ENCODE measurements at places on chromosomes 5 and 9. TPM values are rescaled to one million over a fixed set of nuclear protein-coding genes. Genes with fewer than 3 reads are reported as not detected.

Gene PDE4D
- 60.0 TPM for total RNA-seq

Gene UGT3A2
- total RNA-seq = not detected

- H3K4me1 ChIP-seq = no peaks in the 10 kb centered on the region
- H3K36me3 ChIP-seq = no peaks in the 10 kb centered on the region
- no peak overlapping the region for H3K4me3 ChIP-seq
- H3K27ac ChIP-seq = no peak overlapping the region
- H3K27me3 ChIP-seq = peaks cover 2% of the 10 kb centered on the region
These were observed 64.0 kb upstream of the FOXE1 start for GRCh38 chr9:97788763-97789663.

DNA sequence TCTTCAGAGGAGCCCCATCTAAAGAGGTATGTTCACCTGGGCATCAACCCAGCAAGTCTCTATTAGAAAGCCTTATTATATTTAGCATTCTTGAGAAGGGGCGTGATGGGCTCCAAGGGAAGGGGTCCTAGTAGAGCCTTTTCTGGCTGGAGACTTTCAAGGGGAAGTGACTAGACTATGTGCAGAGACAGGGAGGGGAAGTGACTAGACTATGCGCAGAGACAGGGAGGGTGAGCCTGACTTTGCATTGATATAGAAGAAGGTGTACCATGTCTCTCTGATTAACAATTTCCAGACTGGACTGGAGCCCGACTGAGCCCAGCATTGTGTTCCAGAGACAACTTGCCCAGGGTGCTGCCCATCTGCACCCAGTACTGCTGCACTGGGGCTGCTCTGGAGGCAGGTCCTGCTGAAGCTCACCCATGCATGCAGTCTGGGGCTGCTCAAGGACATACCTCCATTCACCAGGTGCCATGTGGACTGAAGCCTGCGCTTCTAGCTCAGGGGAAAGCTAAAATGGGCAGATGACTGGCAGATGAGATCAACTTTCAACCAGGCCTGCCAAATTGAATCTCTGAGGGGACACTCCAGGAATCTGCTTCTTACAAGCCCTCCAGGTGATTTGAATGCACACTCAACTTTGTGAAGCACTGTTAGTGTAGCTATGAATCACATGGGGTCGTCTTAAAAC lies 83.0 kb upstream of the GNA14 start:
- H3K27ac ChIP-seq = no peak overlapping the region
- no peak for DNase-seq
- no peaks in the 10 kb centered on the region for H3K27me3 ChIP-seq
- H3K4me1 ChIP-seq = peaks cover 7% of the 10 kb centered on the region
- no peak overlapping the region for H3K4me3 ChIP-seq
- H3K36me3 ChIP-seq = peaks cover 6% of the 10 kb centered on the region

GRCh38 chr5:137700282-137700680 lies 35.6 kb downstream of the KLHL3 start:
- H3K4me1 ChIP-seq = no peaks in the 10 kb centered on the region
- DNase-seq = no peak
- no peak overlapping the region for H3K27ac ChIP-seq
- no peak overlapping the region for H3K4me3 ChIP-seq
- no peaks in the 10 kb centered on the region for H3K27me3 ChIP-seq
- H3K36me3 ChIP-seq = no peaks in the 10 kb centered on the region

GRCh38 chr5:115389799-115390382 lies 93.4 kb upstream of the CCDC112 start:
- no peaks in the 10 kb centered on the region for H3K27me3 ChIP-seq
- H3K27ac ChIP-seq = no peak overlapping the region
- H3K4me3 ChIP-seq = no peak overlapping the region
- no peaks in the 10 kb centered on the region for H3K36me3 ChIP-seq
- no peaks in the 10 kb centered on the region for H3K4me1 ChIP-seq
